ENCODE measurements at places on chromosomes 1 and 21.

DNA sequence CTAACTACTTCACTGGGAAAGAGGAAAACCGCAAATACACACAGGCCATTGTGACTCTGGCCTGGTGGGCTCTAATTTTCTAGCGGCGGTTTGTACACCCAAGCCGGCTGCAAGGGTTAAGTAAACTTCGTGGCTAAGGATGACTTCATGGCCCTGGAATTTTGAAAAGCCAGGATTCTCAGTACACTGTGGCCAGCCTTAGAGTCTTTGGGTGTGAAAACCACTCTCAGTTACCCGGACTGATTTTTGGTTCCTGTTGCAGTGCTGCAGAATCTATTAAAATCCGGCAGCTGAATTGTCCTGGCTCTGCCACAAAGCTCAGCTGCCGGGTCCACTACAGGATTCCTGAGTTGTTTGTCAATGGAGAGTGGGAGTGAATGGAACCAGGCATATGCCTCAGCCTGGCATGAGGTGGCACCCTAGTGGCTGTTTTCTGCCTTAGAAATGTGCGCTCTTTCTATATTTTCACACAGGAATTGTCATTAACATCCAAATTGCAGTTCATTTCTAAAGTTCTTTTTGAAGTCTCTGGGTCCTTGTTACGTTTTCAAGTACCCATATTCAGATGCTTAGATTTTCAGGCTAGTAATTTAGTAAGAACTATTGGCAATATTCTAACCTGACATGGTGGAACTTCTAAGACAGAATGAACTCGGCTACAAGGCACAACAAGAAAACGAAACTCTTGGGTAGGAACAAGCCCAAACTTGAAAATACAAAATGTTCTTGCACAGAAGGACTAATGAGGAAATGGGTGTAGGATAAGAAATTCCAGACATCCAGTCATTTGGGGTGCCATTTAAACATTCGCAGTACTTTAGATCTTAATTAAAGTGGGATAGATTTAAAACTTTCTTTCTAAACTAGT is 255.9 kb downstream of the NFIA start:
- no peak for DNase-seq

- no peak for DNase-seq
These were observed 171.3 kb downstream of the HHAT start for GRCh38 chr1:210499956-210500355.

DNA sequence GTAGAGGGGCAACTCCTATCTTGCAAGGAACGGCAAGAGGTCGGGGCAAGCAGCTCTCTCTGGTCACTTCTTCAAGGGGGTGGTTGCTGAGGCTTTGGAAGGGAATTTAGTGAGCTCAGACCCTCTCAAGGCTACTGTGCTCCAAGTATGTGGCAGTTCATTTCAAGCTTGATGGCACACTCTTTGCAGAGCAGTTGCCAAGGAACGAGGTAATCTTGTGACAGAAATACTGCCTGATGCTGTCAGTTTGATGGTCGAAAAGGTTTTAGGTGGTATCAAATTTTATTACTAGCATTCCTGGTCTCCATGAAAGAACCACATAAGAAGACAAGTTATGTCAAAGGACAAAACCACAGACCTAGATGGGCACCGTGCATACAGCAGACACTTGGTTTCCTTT is 13.1 kb downstream of the CFAP298 start:
- no peak for DNase-seq

DNA sequence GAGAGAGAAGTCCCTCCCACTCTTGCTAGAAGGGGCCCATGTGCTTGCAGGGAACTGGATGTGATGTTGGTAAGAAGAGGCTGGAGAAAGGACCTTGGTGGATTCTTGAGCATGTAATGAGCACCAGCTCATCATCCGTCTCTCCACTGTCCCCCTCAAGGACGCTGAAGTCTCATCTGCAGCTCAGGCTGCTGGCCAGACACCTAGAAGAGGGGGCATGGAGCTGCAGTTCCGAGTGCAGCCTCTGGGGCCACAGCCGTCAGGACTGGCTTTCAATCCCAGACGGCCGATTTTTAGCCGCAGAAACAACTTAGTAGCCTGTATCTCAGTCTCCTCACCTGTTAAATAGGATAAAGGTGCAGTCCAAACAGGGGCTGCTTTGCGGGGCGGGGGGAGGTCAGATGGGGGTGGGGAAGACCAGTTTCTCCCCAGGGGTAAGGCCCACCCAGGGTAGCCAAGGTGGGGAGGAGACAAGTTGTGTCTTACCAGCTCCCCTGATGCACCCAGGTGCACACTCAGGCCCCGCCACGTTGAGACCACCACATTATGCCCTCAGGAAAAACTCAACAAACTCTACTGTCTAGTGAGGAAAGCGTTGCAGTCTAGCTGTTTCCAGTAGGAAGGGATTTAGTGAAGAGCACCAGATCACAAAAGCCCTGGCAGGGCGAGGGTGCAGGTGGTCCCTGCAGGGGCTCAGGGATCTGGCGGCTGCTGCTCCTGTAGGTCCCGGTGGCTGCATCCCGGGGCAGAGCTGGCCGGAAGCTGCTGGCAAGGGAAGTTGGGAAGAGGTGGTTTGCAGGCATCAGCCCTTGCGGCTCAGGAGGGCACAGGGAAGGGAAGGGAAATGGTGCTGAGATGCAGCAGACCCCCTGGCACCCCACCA is 29.5 kb downstream of the LDLRAP1 start:
- no peak for DNase-seq

GRCh38 chr1:197392541-197392940 is 124.5 kb downstream of the CRB1 start:
- no peak for DNase-seq
